ENCODE measurements at places on chromosomes 6 and 20.

GRCh38 chr6:35076997-35077712 is 64.0 kb downstream of the TCP11 start:
- DNase-seq: no peak

DNA sequence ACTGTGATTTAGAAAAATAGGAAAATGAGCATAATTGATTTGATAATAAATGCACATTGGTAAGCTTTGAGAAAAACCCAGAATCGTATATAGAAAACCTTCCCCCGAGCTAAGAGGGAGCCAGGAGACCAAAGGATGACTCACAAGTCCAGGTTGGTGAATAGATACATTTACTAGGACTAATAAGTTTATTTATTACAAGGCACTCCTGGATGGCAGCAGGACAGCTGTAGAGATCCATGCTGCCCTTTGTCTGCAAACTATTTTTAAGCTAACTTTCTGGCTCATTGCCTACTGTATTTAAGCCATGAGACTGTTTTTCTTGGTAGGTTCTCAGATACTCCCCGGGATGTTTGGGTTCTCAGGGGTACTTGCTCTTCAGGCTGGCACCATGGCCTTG is 13.4 kb downstream of the CASP8AP2 start:
- no peak for DNase-seq

DNA sequence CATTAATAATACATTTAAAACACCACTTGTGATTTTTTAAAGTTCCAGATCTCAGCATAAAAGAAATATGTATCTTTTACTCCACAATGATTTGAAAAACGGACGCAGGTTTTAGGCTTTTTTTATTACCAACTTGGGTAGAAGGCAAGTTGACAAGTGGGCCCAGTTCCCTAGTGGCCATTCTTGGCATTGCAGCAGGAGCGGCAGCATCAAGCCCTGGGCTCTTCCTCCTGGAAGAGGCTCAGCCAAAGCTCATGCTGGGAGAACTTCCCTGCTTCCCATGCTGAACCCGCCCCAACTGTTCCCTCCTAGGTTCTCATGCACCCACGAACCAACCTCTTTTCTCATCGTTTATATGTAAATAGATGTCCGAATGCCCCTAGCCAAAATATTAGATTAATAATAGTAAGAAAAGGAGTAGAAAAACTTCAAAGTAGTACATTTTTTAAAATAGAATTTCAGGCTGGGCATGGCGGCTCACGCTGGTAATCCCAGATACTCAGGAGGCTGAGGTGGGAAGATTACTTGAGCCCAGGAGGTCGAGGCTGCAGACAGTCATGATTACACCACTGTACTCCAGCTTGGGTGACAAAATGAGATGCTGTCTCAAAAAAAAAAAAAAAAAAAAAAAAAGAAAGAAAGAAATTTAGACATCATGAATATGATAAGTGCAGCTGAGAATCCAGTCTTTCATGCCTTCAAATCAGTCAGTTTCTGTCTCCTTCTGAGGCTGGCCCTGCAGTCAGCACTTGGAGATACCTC is 18.2 kb upstream of the MYB start:
- DNase-seq: no peak

- DNase-seq: no peak
Measured at GRCh38 chr6:83808926-83809325, 44.2 kb upstream of the RIPPLY2 start.

GRCh38 chr20:63698739-63699465 is 2.5 kb downstream of the TNFRSF6B start:
- no peak for DNase-seq

- DNase-seq: no peak
Measured at GRCh38 chr6:112123982-112124381, 36.6 kb downstream of the FAM229B start.

GRCh38 chr20:43749734-43750294 is 23.0 kb upstream of the GTSF1L start:
- DNase-seq: no peak

DNA sequence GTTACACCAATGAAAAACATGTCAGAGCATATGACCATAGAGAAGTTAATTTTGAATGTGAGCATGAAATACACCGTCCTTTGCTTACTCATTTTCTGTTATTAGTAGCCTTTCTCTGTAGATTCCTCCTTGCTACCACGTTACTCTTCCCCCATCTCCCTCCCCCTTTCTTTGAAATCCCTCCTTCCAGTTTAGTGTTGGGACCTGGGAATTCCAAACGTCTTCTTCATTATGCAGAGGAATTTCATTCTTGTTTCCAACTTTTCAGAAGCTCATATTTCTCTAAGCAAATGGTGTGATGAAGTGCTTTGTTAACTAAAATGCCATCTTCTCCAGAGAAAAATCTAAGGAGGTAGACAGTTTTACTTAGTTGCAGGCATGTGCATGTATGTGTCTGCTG is 122.4 kb downstream of the MCHR2 start:
- no peak for DNase-seq

GRCh38 chr20:20024942-20025341 is 7.8 kb downstream of the NAA20 start:
- DNase-seq: no peak

DNA sequence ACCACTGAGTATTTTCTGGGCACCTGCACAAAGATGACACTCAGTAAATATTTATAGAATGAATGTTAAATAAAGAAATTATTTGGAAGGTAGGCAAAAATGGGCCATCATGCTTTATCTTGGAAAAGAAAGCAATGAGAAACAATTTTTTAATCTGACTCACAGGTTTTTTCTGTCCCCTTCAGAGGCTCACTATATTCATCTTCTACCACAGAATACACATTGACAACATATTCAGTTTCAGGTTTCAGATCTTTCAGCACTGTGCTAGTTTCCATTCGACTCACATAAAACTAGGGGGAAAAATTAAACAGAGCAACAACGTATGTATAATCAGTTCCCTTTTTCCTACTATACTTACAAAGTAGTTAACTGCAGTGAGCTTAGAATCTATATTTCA is 58.3 kb downstream of the COL12A1 start:
- DNase-seq: no peak

DNA sequence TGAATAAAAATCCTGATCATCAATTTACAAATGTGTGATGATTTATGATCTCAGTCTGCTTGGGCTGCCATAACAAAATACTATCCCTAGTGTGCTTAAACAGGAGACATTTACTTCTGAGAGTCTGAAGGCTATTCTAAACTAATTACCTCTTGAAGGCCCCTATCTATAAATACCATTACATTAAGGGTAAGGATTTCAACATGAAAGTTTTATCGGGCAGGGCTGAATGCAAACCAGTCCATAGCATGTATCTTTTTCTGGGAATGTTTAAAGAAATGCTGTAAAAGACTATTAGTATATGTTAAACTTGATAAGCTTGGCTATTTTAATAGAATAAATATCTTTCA is 48.2 kb downstream of the TRDN start:
- no peak for DNase-seq

GRCh38 chr20:37413023-37413334 is 67.0 kb downstream of the SRC start:
- no peak for DNase-seq

GRCh38 chr20:2405693-2406065 is 25.0 kb downstream of the TGM6 start:
- no peak for DNase-seq

- no peak for DNase-seq
Measured at GRCh38 chr20:22908944-22909343, 126.2 kb upstream of the SSTR4 start.

GRCh38 chr6:170444811-170445211 is 108.3 kb downstream of the PSMB1 start:
- DNase-seq: no peak

DNA sequence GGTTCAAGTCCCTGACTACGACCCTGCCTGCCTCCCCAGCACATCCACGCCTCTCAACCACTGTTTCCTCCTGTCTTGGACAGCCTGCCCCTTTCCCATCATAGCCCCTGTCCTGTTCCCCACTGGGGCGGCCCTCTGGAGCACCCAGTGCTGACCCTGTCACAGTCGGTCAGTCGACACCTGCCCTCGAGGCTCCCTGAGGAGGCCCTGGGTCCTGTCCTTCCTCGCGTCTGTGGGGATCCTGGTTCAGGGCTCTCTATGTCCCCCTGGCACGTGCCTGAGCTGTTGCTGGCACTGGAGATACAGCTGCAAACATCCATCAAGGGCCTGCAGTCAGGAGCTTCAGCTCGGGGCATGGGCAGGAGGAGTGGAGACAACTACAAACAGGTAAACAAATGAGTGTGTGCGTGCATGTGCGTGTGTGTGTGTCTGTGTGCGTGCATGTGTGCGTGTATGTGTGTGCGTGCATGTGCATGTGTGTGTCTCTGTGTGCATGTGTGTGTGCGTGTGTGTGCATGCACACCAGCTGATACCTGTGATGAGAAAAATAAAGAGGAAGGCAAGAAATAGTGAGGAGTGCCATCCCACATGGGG is 132.8 kb downstream of the PHACTR3 start:
- DNase-seq: no peak

- DNase-seq: no peak
Measured at GRCh38 chr6:130715058-130715457, 112.1 kb upstream of the SMLR1 start.

DNA sequence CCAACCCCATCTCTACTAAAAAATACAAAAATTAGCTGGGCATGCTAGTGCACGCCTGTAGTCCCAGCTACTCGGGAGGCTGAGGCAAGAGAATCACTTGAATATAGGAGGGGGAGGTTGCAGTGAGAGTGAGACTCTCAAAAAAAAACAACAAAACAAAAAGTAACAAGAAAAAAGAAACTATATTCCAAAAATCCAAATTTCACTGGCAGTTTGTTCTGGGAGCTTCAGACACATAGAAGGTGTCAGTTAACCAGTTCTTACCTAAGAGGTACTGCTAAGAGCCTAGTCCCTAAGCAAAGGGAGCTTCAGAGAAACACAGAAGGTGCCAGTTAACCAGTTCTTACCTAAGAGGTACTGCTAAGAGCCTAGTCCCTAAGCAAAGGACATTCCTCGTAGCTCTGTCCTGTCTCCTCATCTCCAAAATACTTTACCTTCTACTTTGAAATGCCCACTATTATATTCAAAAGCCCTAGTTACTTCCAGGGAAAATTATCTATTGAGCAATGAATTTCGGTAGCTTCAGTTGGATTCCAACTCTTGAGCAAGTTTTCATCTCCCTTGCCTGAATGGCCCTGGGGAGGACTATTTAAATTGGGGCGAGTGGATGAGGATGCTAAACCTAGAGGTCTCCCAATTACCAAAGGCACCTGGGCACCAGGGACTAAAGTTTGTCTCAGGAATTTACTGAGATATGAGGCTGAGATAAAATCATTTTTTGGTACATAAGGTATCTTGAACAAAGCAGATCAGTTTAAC is 41.0 kb downstream of the HFE start:
- no peak for DNase-seq

GRCh38 chr6:21335591-21335990 is 258.0 kb upstream of the SOX4 start:
- no peak for DNase-seq

GRCh38 chr6:103193413-103193812 is 1666.3 kb downstream of the HACE1 start:
- no peak for DNase-seq

DNA sequence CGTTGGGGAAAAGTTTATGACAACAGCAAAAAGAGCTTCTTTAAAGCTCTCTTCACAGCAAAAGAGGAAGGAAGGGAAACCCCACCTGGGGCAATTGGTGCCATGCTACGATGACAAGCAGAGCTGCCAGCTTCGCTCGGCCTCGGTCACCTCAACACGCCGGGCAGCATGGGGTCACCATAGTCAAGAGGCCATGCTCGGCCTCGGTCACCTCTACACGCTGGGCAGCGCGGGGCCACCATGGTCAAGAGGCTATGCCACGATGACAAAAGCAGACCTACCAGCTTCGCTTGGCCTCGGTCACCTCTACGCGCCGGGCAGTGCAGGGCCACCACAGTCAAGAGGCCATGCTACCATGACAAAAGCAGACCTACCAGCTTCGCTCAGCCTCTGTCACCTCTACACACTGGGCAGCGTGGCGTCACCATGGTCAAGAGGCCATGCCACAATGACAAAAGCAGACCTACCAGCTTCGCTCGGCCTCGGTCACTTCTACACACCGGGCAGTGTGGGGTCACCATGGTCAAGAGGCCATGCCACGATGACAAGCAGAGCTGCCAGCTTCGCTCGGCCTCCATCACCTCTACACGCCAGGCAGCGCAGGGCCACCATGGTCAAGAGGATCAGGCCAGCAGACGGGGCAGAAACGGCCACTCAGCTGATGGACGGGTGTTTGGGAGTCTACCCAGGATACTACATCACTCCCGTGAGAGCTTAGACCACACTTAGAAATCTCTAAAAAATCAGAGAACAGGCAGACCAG is 12.1 kb downstream of the APMAP start:
- DNase-seq: no peak

GRCh38 chr6:37376078-37376743 is 22.4 kb downstream of the RNF8 start:
- no peak for DNase-seq

DNA sequence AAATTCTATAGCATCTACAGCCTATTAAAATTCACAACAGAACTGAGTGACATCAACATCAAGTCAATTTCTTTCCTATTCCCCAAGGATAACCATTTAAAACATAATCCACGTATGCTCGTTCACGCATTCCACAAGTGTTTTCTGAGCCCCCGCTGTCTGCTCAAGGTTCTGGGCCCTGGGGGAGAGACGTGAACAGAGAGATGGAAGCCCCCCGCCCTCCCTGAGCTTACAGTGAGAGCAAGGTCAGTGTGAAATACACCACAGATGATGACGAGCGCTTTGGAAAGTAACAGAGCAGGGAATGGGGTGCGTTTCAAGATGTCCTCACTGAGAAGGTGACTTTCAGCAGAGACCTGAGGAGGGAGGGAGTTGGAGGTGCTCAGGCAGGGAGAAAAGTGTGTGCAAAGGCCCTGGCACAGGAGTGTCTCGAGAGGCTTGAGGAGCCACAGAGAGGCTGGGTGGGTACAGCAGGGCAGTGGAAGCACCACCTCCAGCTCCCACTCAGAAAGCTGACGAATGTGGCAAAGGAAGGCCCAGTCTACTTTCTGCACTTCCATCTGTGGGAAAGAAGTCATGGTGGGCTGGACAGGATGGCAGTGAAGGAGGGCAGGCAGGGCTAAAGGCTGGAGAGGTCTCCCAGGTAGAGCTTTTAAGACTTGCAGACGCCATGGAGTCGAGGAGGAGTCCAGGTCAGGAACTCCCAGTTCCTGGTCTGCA is 88.3 kb downstream of the DLL1 start:
- no peak for DNase-seq

DNA sequence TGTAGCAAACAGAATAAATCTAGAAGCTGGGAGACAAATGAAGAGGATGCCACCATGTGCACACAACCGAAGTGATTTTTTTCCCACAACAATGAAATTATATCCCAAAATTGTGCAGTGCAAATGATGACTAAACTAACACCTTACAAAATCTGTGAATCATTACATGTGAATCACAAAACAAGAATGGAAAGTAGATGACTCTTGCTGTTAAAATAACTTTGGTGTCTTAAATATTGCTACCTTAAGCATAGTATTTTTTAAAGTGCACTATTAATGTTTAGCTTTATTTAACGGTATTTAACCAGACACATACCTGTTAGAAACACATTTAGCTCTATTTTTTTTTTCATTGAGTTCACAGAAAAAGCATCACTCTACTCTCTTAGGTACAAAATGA is 190.8 kb downstream of the TBC1D32 start:
- DNase-seq: no peak

All from NCI-H510A (cell line).